ENCODE measurements at places on chromosomes 3 and 15.

- DNase-seq, result no peak
Observed at GRCh38 chr15:45091576-45091975, 22.4 kb downstream of the DUOX2 start.

- DNase-seq, result no peak
Observed at GRCh38 chr3:73068419-73068818, 7.0 kb downstream of the EBLN2 start.

GRCh38 chr15:35271371-35272043 is 186.4 kb upstream of the NANOGP8 start:
- DNase-seq, result no peak

DNA sequence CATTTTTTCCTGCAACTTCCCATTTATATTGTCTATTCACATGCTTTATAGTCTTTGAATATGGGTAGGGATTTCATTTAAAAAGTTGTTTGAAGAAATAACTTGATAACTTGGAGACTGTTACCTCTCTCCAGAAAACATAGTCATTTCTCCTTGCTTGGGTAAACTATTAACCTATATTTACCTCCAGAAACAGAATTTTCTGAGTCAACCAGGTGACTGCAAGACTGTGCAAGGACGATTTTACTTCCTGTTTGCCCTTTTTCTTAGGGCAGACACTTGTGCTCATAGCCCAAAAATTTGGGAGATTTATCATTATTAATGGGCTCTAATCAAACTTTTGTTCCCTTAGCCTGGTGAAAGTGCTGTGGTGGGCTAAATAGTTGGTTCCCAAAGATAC is 14.3 kb upstream of the MOBP start:
- no peak for DNase-seq

DNA sequence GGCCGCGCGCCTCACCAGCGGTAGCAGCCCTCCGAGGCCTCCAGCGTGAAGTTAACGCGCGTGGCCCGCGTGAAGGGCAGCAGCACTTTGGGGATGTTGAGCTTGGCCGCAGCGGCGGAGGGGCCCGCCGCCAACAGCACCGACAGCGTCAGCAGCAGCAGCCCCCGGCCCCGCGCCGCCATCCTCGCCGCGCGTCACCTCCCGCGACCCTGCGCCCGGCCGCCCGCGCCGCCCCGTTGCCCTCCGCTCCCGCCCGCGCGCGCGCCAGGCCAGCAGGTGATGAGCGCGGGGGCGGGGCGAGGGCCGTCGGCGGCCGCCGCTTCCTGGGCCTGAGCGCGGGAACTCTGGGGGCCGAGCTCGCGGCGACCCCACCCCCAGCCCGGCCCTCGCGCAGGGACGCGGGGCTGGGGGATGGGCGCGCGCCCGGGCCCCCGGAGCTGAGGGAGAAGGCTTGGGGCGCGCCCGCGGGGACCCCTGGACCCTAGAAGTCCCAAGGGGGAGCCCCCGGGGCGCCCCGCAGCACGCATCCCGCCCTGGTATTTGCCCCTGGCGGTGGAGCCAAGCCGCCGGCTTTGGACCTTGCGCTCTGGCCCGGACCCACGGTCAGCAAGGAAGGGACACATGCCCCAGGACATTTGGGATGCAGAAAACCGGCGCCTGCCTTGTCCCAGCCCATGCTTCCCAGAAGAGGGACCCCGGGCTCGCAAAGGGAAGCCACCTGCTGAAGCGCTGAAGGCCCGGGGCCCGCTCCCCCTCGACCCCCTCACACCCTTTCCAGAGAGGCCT is at the start of gene NUP210:
TSS of gene NUP210 (minus strand) at position 278 of the 786 bp plus-strand sequence. CDS start at position 182, 96 bp downstream.
- peak; percentile 38 for DNase-seq

DNA sequence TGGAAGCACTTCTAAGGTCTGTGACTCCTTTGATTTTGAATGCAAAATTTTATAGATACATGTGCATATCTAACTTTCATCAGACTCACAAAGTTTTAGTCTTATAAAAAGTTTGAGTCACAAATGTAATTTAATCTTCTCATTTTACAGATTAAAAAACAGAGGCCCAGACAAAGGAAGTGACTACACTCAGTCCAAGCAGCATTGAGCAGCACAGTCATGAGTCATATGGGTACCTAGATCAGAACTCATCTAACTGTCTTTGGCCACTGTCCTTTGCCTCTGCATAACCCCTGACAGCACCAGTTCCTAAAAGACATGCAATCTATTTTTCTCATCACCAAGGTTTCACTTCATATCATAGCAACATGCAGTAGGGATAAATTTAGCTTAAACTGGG is 210.7 kb upstream of the KCNH8 start:
- no peak for DNase-seq

- no peak for DNase-seq
Observed at GRCh38 chr3:187919544-187919943, 174.3 kb upstream of the BCL6 start.

GRCh38 chr15:49985463-49985862 is 133.6 kb downstream of the ATP8B4 start:
- DNase-seq, result no peak

- DNase-seq, result no peak
Observed at GRCh38 chr15:69789648-69790393, 307.9 kb downstream of the TLE3 start.

- no peak for DNase-seq
Observed at GRCh38 chr3:13496879-13497278, 16.8 kb downstream of the HDAC11 start.

DNA sequence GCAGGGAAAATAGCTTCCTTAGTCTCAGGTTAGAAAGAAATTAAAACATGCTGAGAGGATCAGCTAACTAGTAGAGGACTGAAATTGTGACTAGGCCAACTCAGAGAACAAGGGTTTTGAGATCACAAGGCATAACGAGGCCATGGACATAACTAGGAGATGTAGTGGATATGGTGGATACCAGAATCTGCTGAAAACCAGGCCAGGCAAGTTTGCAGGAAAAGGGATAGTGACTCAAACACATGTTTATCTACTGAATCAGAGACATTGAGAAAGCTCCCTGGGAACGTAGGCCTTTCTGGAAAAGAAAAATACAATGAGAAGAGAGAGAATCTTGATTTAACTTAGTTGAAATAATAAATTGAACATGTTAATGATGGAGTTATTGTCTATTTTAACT is 326.5 kb upstream of the GBE1 start:
- DNase-seq, result no peak

DNA sequence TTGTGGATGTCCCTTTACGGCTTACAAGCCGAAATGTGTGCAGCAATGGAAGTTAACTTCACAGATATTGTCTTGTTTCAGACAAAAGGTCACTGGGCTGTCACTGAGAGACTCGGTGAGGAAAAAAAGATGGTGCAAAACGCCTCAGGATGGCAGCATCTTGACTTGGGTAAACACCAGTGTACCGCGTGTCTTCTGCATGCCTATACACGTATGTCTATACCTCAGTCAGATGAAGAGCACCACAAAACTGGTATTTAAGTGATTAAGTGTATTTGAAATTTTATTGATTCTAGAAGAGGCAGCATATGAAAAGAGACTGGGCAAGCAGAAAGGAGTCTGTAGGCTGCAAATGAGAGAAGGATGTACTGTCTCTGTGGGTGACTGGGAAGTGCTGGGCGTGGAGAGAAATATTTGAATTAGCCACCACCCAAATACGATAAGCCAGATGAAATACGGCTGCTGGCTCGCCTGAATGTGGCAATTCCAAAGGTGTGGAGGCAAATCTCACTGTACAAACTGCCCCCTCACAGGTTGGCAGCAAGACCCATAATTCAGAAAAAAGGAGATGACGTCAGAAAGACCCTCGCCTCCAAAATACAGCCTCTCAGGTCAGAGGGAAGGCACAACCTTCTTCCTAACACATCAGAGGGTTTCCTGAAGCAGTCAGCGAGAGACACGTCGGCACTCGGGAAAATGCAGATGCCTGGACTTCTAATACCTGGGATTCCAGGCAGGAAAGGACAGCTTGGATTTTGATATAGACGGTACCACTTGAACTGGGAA is 53.4 kb upstream of the NEO1 start:
- no peak for DNase-seq

DNA sequence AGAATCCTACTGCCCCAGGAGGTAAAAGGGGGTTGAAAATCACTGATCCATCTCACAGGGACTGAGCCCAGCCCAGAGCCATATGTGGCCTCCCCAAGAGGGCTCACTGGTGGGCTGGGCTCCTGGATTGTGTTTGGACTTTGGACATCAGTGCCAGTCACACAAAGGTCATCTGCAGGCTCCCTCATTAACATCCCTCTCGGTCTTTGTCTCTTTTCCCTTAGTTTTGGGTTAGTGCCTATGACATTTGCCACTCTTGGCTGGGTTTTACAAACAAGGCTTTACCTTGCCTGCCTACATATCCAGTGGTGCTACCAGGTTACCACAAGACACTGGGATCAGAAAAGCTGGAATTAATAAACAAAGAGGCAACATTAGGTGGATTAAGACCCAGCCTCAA is 27.9 kb downstream of the IFT122 start:
- no peak for DNase-seq

DNA sequence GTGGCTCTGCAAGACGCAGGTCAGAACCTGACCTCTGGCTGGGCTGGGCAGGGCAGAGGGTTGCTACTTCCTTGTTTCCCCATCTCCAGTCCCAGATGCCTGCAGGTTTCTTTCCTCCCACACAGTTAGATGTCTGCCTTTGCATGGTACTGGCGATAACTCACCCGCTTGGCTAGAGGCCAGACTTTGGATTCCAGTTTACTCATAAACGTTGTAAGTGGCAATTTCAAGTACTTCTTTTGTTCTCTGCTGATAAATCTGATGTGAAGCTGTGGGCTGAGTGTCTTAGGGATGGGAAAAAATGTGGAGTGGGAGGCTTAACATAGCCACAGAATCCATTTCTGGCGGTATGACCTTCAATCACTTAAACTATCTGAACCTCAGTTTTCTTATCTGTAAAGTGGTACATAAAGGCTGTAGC is 194.2 kb downstream of the EBLN2 start:
- DNase-seq, result no peak

GRCh38 chr3:180294282-180295027 is 257.7 kb upstream of the PEX5L start:
- no peak for DNase-seq

- no peak for DNase-seq
Observed at GRCh38 chr3:116835658-116836057, 126.1 kb downstream of the TUSC7 start.

DNA sequence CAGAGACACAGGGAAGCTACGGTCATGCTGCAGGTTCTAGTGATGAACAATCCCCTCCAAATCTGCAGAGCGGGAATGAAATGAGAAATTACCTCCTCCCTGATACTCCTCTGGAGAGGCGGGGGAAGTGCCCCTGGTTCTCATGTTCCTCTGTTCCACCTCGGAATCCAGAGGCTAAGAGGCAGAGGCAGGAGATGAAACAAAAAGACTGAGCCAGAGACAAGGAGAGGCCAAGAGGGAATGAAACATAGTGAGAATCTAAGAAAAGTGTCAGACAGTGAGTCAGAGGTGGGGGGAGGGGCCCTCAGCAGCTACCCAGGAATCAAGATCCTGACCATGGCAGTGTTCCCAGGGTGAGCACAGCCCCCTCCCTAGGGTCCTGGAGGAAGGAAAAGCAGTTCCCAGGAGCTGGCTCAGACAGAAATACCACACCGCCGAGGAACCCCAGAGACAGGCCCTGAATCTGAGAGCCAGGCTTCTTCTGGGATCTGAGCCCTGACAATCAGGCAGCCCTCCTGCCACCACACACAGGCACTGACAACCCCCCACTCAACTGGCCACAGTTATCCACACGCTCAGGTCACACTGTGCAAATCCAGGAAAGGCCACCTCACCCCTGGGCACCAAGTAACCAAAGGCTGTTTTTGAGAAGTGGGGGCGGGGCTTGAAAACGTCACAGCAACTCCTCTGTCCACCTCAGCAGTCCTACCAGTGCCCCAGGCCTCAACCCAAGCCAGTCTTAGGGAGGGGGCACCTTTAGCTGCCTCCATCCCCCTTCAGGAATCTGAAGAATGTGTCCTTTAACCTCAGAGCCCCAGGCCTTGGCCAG is 2.4 kb downstream of the CSRNP1 start:
- no peak for DNase-seq

- DNase-seq, result no peak
Observed at GRCh38 chr3:135426508-135426907, 539.0 kb upstream of the PPP2R3A start.

DNA sequence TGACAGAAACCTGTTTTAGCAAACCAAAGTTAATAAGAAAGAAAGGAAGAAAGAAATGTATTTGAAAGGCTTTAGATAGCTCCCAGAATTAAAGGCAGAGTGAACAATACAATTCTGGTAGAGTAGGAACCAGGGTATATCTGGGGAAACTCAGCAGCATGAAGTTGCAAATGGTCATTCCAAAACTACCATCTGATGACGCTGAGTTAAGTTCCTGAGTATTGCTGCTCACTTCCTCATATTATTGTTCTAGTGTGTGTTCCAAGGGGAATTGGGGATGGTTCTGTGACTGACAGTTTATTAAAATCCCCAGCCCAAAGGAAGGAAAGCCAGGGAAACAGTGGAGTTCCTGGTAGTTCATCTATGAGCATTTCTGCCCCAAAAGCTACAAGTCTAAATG is 88.3 kb upstream of the FRMD4B start:
- DNase-seq, result no peak

DNA sequence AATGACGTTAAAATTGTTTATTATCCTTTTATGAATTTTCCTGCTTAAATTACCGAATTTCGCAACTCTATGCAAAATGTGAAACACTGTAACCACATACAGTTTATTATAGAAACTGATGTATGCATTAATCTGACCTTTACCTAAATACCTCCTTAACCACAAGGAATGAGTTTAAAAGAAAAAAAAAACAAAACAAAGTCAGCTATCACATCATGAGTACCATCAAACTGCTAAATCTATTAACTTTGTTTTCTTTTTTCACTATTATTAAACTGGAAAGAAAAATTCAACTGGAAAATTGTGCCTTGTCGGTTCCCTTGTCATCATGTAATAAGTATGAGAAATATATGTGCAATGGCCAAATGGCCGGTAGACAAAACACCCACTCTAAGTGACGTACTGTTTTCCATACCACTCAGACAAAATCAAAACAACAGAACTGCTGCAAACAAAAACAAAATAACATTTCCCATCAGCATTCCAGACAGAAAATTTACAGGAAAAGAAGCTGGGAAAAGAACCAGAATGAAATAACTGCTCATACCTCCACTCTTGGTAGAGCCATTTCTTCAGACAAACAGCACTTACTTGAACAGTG is 415.3 kb downstream of the FOXP1 start:
- no peak for DNase-seq

GRCh38 chr3:58332575-58333188 is at the start of gene PXK:
Gene PXK (plus strand): TSS chr3:58332892. CDS start chr3:58332989, 97 bp downstream.
- peak; percentile 47 for DNase-seq

- DNase-seq, result no peak
Observed at GRCh38 chr3:87045473-87045872, 54.5 kb upstream of the VGLL3 start.

- no peak for DNase-seq
Observed at GRCh38 chr3:15272426-15273196, 59.8 kb downstream of the SH3BP5 start.

GRCh38 chr3:15982667-15983196 is 185.0 kb upstream of the ANKRD28 start:
- DNase-seq, result no peak

DNA sequence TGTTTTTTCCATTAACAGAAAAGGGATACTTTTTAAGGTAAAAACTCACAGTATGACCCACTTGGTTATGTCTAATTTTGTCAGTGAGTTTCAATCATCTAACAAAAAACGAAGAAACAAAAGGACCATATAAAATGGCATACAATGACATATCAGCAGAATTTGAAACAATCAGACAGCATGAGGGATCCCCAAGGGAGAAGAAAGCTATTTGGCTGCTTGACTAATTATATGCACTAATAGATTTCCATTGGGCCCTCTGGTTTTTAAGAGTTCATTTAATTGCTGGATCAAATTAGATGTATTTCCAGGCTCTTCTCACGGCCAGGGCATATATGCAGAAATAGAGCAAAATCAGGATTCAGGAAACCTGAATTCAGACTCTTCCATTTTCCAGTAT is 376.4 kb upstream of the GBE1 start:
- DNase-seq, result no peak
